ENCODE measurements at places on chromosomes 12 and 14. TPM values are rescaled to one million over a fixed set of nuclear protein-coding genes. Genes with fewer than 3 reads are reported as not detected.

The MGST1 gene
- total RNA-seq: 198 TPM

The TCTN2 gene
- 35.5 TPM for total RNA-seq

The NDUFA12 gene
- total RNA-seq: 83.9 TPM

The TGM1 gene
- total RNA-seq: 5.8 TPM

DNA sequence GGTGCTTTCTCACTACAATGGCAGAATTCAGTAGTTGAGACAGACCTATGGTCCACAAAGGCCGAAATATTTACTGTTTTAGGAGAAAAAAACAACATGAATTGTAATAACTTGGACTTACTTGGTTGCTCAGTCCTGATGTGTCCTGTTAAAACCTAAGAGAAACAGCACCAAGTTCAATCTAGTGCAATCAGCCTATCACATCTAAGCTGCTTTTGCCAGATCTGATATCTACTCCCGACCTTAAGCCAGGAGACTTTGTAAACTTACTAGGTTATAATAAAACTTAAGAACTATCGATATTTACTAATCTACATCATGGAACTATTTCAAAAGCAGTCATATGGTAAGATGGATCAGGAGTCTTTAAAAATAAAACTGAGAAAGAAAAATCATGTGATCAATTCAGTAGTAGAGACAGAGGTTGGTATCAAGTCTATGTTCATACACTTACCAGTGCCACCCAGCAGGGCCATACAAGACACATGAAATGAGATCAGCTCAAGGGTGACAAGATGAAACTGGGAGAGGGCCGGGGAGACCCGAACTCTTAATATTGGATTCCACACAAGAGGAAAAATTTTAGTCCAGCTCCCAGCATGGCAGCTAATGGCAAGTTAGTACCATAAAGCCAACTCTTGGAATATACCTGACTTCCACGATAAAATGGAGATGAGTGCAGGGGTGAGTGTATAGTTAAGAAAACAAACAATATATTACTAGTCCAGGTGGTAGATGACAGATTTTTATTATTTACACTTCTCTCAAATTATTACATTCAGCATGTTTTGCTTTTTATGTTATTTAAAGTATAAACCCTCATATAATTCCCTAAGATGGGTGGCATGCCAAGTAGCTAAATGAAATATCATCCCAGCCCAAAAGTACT is 27.5 kb downstream of the NUDT4 start:
- no peaks in the 10 kb centered on the region for H3K27me3 ChIP-seq
- peak overlapping the region; percentile 41 for H3K27ac ChIP-seq
- H3K4me1 ChIP-seq: peaks cover 12% of the 10 kb centered on the region
- no peak for DNase-seq
- peaks cover 19% of the 10 kb centered on the region for H3K36me3 ChIP-seq

DNA sequence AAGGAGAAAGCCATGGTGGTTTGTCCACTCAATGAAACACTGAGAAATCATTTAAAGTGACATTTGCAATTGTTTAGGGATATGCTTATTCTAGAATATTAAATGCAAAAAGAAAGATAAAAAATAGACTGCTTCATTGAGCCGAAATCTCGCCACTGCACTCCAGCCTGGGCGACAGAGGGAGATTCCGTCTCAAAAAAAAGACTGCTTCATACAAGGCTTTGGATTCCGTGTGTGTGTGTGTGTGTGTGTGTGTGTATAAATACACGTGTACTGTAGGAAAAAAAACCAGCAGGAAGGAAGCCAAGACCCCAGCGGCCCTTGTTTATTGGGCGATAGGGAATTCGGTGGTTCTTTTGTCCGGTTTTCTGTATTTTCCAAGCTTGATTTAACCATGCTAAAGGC is 3.2 kb upstream of the ZNF839 start:
- peak overlapping the region; percentile 93 for H3K4me3 ChIP-seq
- H3K36me3 ChIP-seq: no peaks in the 10 kb centered on the region
- peaks cover 21% of the 10 kb centered on the region for H3K4me1 ChIP-seq
- no peak for DNase-seq
- peak overlapping the region; percentile 98 for H3K27ac ChIP-seq

DNA sequence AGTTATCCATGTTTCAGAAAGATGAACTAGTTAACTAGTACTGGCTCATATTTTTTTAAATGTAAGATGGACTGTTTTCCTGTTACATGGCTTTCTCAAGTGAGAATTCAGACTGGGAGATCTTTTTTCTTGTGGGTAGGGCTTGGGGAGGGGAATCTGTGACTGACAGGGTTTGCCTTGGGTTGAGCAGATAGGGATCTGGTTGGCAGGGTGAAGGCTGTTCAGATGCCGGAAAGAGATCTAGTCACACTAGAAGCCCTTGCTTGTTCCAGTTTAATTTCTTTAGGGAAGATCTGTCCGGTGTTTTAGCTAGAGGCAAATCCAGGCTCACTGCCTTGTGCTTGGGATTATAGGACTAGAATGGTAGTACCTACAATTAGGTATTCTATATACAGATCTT is 63.2 kb downstream of the FBXO33 start:
- H3K27me3 ChIP-seq: no peaks in the 10 kb centered on the region
- H3K4me1 ChIP-seq: peaks cover 10% of the 10 kb centered on the region
- no peak overlapping the region for H3K27ac ChIP-seq
- no peak for DNase-seq

DNA sequence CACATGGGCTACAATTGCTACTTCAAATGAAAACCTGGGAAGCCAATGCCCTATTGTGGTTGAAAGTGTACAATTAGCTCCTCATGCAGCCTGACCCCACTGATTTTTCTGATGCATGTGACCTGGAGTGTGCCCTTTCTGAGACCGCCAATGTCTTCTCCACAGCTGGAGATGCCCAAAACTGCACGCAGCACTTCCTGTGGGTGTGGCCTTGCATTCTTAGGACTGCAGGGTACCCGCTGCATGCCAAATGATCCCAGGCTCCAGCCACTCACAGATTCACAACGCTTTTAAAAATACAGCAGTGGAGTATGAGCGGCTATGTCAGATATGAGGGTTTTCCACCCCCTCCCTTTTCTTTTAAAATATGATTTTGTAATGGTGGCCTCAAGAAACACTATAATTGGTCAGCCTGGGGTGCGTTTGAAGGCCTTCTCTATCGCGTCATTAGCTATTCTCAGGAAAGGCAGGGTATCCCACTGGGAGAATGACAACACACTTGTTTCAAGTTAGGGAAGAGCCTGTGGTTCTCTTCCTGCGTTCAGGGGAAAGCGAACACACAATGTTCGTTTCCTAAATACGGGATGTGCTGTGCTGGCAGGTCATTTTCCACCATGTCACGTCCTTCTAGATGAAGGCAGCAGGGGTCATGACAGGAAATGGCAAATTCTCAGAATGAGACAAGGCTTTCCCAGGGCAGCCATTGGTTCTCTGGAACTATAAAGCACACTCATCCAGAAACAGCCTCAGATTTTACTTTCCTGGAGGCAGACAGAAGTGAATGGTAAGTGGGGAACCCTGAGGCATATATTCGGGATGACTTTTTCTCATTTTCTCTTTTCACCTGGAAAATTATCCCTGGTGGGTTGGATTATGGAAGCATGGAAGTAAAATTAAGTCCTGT is at the start of gene APOLD1:
TSS of gene APOLD1 (plus strand) at position 749 of the 904 bp plus-strand sequence. CDS start at position 782, 33 bp downstream.
- DNase-seq: no peak
- no peak within 1 kb of the TSS for H3K27ac ChIP-seq
- H3K4me1 ChIP-seq: peaks cover 11% of the 10 kb centered on the region
- peak within 1 kb of the TSS; percentile 65 for H3K4me3 ChIP-seq
